ENCODE measurements at places on chromosomes 12 and 14.
A peak's percentile ranks its signal among the peaks of the same experiment; 100 is the strongest.

GRCh38 chr12:24695657-24696329, 253.1 kb downstream of the BCAT1 start:
- no peak for DNase-seq

DNA sequence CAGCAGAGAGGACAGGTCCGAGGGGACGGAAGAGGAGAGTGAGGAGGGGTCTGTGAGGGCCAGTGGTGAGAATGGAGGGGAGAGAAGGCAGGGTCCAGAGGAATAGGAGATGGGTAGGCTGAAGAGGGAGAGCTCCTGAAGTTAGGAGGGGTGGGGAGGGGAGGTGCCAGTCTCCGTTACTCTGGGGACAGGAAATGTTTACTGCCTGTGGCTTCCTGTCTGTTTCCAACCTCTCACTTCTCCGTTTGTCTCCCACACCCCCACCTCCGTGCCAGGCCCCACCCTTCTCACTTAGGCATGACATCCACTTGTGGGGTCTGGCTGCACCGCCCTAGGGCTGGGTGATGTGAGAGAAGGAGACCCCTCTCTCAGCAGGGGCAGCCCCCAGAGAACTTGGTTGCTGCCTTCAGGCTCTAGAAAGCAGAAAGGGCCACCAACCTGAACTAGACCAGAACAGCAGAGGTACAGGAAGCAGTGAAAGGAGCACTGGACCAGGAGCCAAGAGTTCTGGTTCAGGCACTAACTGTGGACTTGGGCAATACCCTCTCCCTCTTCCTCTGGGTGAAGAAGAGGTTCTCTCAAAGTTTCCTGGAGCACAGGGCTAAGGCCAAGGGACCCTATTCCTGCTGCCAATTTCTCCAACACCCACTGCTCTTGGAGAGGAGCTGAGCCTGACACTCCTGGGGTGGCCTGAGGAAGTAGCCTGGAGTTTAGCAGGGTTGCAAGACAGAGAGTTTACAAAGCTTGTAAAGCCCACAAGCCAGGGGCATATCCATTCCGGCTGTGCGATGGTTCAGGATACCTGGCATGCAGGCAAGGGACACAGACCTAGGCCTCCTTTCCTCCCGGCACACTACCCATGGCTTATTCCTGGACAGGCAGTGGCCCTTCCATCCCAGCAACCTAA, 5.5 kb downstream of the ITGA5 start:
- no peak for DNase-seq

DNA sequence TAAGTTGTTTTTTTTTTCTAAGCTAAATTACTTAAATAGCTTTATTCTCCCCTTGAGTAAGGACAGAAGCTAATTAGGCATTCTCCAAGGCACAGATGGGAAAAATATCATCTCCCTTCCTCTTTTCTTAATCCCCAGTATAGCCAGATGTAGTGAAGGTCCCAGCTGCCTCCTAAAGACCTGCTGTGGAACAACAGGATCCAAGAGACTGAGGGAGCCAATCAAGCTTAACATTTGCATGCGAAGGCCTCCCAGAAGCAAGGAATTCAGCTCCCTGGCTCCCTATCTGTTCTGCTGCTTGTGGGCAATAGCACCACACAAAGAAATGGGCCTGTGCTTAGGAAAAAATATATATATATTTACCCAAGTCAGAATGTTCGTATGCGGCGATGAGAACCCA, 255.2 kb downstream of the SYT1 start:
- DNase-seq: peak; percentile 31

DNA sequence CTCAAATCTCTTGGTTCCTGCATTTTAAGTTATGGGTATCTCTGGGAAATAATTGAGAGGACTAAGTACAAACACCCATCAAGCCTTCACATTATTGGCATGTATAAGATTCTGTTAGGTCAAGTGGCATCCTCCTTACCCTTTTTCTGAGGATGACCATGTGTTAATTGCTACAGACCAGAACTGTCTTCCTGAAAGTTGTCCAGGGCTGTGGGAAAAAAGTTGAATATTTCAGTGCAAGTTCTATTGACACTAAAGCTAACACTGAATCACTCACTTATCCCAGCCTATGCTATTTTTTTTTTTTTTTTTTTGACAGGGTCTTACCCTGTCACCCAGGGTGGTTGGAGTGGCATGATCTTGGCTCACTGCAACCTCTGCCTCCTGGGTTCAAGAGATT, 130.1 kb upstream of the HIF1A start:
- DNase-seq: no peak

DNA sequence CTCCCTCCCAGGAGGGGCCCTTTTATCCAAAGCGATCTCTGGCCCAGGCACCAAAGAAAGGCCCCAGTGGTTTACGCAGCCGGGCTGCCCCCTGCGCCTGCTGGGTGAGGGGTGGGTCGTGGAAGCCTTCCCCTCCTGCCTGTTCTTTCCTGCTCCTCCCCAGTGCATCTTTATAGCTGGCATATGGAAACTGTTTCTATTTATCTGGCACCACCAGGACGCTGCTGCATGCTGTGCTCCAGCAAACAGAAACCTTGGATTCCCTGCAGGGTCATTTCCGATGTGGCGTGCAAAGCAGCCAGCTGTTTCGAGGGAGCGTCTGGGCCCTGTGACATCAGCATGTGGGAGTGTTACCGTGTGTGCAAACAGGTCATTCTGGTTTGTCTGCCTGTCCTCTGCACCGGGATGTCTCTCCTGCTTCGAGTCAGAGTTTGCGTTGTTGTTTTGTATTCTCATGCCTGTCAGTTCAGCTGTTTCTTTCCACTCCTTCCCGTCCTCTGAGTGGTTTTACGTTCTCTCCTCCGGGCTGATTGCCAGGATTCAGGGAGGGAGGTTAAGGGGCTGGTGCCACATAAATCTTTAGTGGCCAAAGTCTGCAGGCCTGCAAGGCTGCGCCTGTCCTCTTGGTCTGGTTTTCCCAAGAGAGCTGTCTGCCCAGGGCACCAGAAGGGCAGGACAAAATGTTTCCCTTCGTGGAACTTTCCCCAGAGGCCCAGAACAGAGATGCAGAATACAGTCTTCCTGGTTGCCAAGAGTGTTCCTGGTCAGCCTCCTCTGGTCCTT, 24.6 kb downstream of the TPCN1 start:
- DNase-seq: peak; percentile 93

DNA sequence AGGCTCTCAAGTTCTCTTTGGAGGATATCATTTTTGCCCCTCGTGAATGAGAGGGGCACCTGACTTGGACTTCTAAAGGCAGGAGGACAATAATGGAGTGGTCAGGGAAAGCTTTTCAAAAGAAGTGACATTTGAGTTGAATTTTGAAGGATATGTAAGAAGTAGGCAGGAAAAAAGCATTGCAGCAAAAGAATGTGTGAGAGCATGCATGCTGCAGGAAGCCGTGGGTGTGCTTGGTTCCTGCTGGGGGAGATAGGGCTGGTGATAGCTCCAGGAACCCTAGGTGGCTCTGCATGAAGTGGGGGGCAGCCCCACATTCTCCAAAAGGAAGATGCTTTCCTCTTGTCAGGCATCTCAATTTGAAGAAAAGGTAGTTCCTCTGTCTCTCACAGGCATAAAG, 23.1 kb downstream of the ACVR1B start:
- DNase-seq: no peak

DNA sequence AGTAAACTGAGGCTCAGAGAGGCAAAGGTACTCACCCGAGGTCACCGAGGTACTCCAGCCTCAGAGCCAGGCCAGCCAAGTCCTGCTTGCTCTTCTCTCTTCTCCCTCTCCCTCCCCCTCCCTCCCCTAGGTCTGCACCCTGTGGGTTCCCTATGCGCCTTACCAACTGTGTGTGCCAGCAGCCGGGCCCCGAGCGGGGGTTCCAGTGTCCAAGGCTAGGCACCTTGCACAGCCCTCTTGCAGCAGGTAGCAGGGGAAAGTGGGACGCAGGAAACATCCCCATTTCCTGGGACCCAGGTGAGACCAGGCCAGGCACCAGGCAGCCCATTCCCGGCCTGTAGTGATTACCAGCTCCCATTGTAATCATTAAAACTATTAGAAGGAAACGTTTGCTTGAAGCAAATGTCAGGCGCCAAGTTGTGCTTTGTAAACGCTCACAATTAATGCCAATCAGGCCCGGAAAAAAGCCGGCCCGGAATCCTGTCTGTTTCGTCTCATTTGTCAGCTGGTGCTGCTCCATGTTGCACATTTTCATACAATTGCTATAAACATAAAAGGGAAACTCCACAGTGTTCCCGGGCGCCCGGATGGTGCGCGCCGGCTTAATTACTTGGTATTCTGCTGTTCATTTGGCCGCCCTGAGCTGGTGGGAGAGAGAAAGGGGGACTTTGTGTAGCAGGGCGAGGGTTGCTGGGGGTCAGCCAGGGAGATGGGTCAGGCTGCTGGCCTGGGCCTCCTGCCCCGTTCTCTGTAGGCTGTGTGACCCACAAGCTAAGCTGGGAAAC, 11.9 kb downstream of the FAM222A start:
- peak; percentile 68 for DNase-seq

GRCh38 chr12:53062977-53063707, 13.3 kb downstream of the TNS2 start:
- DNase-seq: no peak

- no peak for DNase-seq
Measured at GRCh38 chr12:69601962-69602685, 8.6 kb downstream of the LRRC10 start.

- no peak for DNase-seq
Measured at GRCh38 chr12:102496591-102496990, 16.2 kb upstream of the IGF1 start.

DNA sequence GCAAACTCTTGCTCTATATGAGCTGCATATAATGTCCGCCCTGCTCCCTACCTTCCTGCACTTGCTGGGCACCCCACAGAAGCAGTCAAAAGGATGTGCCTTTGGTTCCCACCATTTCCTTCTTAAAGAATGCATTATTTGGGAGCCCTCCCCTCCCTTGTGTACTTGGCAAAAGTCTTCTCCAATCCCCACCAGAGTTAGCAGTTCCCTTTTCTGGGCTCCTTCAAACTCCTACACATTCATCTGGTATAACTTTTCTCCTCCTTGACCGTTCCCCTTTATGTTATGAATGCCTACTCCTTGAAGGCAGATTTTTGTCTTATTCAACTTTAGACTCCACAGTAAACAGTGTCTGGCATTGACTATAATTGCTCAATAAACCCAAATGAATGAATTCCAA, 27.8 kb downstream of the AREL1 start:
- no peak for DNase-seq

GRCh38 chr12:49534731-49535278, 4.0 kb upstream of the KCNH3 start:
- DNase-seq: no peak

DNA sequence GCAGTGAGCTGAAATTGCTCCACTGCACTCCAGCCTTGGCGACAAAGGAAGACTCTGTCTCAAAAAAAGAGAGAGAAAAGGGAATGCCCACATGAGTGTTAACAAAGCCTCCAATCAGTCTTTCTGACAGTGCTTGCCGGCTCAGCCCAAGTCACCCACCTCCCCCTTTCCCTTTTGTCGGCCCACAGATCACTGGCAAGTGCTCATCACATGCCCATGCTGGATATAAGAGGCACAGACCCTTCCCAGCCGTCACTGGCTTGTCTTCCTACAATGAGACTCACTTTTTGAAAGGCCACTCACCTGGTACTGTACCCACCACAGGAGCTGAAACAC, 70.8 kb downstream of the CCDC88C start:
- DNase-seq: no peak

- no peak for DNase-seq
Measured at GRCh38 chr12:71478270-71478669, 38.7 kb downstream of the LGR5 start.

- no peak for DNase-seq
Measured at GRCh38 chr12:113190761-113191160, 5.2 kb downstream of the RITA1 start.

GRCh38 chr12:47222520-47223030, 142.8 kb upstream of the AMIGO2 start:
- no peak for DNase-seq

- DNase-seq: no peak
Measured at GRCh38 chr14:68104518-68104917, 284.9 kb downstream of the RAD51B start.

- DNase-seq: no peak
Measured at GRCh38 chr14:32404784-32405573, 75.9 kb downstream of the AKAP6 start.

GRCh38 chr14:48125654-48126053, 450.2 kb upstream of the MDGA2 start:
- no peak for DNase-seq

DNA sequence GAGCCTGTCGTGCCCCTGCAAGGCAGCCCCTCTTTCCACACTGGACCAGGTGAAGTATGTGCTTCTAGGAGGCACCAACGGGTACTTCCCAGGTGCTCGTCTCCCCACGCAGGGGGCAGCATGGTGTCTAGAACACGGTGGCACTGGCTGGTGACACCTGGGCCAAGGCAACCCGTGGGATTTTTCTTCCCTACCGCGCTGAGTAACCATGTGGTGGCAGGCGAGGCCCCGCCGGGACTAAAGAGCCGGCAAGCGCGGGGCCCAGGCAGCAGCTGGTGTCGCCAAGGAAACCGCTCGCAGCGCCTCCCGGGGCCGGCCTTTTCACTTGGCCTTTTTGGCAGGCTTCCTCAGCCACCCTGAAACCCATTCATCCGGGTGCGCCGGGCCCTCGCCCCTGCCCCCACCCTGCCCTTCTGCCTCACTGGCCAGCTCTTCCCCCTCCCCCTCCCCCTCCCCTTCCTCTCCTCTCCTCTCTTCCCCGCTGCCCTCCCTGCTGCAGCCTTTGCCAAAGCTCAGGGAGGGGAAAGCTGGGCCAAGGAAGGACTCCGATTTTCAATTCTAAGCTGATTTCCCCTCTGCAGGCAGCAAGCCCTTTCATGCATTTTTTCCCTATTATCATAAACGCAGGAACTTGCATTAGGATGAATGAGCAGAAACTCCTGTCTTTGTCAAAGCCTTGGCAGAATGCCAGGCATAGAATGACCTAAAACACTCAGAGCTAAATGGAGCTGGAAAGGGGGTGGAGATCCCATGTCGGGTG, 81.2 kb downstream of the IRF2BPL start:
- peak; percentile 74 for DNase-seq

- DNase-seq: no peak
Measured at GRCh38 chr14:64763801-64764621, 59.8 kb downstream of the PLEKHG3 start.

DNA sequence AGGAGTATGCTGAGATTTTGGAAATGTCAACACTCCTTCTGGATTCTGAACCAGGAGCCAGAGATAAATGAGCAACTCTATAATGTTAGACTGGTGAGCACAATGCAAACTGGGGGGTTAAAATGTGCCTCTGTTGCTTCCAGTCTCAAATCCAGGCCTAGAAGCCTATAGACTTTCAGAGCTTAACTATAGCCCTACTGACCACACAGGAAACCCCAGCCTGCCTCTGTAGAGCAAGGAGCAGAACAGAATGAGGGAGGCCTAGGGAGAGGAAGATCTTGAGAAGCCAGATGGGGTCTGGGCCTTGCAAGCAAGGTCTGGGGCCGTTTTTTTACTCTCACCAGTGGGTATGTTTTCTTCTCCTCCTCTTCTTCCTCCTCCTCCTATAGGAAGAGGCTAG, 225.4 kb upstream of the KITLG start:
- no peak for DNase-seq
